ENCODE measurements at places on chromosomes 5 and 9.

GRCh38 chr9:137227853-137228505 lies 677 bp downstream of the RNF224 start:
- DNase-seq, result no peak

GRCh38 chr5:149011084-149011483 lies 51.8 kb downstream of the SH3TC2 start:
- no peak for DNase-seq

DNA sequence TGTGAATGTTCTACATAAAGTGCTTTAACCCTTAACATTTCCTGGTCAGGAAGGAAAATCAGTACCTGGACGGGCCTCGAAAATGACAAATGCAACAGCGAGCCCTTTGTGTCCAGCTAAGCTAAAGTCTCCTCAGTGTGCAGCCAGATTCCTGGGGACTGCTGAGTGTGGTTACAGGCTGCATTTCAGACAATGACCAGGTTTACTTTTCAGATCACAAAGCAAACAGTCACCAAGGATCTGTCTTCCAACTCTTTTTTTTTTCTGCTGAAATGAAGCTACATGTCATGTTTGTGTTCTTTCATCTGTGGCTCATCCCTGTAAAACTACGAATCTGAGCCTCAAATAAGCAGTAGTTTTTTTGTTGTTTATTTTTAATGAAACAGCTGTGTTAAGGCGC lies 20.8 kb downstream of the SLC46A2 start:
- no peak for DNase-seq

DNA sequence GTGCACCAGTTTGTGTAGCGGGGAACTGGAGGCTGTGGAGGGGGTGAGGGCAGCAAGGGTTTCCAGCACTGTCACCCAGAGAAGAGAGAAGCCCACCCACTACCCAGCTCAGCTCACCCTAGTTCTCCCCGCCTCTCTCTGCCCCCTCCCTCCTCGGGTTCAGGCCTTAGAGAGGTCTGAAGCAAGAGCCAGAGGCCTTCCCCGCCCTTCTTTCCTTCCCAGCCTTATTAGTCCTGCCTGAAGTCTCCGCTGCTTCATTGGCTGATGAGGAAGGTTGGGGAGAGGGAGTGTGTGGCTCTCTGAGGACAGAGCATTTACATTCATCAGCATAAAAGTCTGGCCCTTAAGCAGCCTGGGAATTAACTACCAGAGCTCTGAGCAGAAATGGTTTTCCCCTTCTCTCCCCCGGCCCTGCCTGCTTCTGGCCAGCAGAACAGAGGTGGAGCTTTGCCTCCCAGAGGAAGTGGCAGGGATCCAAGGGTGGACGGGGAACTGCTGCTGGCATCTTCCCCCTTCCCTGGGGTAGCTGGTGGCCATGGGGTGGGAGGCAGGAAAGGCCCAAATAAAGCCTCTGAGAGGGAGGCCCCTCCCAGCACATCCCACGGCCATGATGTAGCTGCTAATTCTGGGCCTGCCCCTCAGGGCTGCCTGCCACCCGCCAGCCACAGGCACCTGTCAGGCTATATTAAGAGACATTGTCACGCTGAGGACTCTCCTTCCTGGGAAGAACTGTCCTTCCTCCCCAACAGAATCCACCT lies 4.1 kb downstream of the DNAJB5 start:
- no peak for DNase-seq

GRCh38 chr5:139743001-139743771 lies 52.4 kb upstream of the PSD2 start:
- DNase-seq, result no peak

DNA sequence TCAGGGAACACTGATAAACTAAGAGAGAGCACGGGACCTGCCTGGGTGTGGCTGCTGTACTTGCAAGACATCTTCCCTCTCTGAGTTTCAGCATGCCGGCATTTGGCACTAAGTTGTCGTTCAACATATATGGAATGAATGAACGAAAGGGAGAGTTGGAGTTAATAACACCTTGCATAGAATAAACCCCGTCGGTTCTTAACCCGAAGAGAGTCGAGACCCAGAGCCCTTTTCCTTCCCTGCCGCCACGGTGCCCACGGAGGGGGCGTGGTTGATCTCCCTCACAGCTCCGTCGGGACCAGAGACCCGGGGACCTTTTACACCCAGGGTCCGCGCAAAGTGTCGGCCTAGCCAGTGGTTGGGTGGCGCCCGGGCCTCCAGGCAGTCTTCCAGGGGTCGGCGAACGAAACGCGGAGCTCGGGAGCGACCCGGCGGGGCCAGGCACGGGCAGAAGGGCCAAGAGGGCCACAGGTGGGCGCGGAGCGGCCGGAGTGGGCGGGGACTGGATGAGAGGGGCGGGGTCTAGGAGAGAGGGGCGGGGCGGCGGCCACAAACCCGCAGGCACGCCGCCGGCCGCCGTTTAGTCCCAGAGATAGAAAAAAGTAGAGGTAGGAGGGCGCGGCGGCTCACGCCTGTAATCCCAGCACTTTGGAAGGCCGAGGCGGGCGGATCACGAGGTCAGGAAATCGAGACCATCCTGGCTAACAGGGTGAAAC lies 735 bp upstream of the RPL26L1 start:
- DNase-seq, result peak; percentile 50

- DNase-seq, result no peak
Observed at GRCh38 chr9:89978185-89978584, 373.4 kb downstream of the GADD45G start.

DNA sequence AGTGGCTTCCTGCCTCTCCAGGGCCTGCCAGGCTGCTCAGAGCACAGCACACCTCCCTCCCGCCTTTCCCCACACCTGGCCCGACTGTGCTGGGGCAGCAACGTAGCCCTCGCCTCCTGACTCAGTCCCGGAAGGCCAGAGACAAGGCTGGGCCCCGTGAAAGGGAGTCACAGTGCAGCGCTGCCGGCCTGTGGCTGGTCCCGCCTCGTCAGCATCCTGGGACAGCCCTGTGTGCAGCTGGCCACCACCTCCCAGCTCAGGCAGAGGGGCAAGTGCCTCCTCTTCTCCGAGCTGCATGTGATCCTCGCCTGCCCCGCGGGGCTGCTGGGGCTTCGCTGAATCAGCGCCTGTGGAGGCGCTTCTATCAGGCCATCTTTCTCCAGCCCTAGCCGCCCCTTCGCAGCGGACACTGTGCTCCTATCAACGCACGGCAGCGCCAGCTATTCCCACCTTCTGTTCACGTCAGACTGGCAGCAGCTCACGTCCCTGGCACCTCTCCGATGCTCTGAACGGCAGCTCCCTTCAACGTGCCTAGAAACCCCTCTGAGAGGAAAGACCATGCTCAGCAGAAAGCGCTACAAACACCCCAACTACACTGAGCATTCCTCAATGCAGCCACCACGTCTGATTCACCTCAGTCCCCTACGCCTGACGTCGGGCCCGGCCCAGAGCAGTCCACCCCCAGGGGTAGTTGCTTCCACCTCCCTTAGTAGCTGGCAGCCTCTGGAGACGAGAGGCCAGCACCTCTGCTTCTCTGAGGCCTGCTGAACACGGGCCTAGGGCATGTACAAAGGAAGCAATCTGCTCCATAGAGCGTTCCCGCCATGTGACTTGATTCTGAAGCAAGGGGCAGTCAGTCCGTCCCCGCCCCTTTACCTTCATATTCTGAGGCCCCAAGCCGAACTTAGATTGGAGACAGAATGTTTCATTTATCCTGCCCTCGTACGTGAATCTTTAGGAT lies 78.8 kb downstream of the GPR21 start:
- no peak for DNase-seq

- DNase-seq, result no peak
Observed at GRCh38 chr5:122517091-122517490, 205.1 kb downstream of the SNCAIP start.
